ENCODE measurements at places on chromosomes 3 and 15.

DNA sequence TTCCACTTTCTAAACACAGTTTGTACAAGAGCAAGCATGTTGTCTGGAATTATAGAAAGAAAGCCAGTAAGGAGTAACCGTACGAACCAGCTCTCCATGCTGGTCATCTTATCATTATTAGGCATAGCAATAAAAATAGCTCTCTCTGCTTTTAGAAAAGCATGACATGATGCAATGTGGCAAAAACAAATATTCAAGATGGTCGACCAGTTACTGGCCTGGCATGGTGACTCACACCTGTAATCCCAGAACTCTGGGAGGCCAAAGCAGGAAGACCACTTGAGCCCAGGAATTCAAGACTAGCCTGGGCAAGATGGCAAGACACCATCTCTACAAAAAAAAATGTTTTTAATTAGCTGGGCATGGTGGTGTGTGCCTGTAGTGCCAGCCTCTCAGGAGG is 2.6 kb upstream of the MAP4 start:
- DNase-seq, result no peak

- no peak for DNase-seq
Measured at GRCh38 chr15:63801171-63801570, 32.6 kb downstream of the HERC1 start.

- no peak for DNase-seq
Measured at GRCh38 chr3:47003461-47004368, 24.2 kb downstream of the NBEAL2 start.

DNA sequence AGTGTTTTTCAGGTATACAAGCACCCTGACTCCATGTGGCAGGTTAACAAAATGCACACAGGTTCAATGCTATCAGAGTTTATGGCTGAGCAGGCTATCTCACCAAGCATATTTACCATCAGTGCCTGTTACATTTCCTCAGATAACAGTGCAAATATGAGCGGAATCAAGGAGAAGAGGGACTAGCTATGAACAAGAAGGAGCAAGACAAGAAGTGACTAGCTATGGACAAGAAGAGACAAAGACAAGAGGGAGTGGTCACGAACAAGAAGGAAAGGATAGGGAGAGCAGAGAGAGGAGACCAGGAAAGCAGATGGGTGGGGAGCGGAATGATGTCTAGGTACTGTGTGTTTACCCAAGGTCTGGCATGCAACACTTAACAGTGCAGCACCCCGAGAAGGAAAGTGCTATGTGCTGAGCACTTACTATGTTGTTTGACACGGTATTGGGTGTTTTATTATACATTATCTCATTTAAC is 8.6 kb downstream of the ILDR1 start:
- DNase-seq, result no peak

GRCh38 chr3:179606534-179607085 is 2.0 kb downstream of the NDUFB5 start:
- no peak for DNase-seq

DNA sequence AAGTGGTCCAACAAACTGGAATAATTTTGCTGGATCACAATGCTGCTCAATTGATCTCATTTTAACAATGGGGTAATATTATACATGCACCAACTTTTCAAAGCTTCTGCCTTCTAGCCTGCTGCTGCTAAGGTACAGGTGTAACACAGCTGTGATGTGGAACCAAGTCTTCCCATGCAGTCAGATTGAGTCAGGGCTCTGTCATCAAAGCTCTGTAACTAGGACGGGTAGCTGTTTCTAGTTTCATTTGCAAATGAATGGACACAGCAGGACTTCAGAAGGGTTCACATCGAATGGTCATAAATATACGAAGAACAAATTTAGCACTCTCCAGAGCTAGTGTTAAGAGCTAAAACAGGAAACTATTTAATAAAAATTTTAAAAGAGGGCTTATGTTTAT is 189.2 kb downstream of the USP13 start:
- DNase-seq, result no peak

DNA sequence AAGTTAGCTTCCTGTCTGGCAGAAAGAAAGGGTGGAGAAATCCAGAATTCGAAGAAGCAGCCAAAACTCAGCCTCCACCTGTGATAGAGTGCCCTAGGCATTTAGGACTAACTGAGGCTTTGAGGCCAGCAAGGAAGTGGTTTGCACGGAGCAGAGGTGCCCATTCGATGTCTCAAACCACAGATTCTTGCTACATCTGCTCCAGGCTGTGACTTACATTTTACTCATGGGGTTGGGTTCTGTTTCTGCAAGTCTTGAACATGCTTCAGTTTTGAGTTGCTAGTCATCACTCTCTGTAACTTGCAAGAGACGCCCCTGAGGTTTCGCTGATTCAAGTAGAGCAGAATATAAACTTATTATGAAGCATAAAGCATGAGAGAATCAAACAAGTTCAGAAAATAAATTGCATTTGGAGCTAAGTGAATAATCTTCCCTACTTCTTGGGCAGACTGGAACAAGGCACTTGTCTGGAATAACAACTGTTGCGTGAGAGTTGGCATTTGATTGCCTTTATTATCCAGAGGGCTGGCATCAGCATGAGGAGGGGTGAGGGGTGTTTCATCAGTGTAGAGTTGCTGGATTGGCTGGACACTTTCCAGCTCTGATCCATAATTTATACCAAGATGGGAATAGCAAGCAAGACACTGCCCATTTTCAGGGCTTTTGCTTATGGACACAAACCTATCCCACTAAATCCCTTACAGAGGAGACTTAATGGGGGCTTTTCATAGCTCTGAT is 256.5 kb downstream of the AGBL1 start:
- no peak for DNase-seq

DNA sequence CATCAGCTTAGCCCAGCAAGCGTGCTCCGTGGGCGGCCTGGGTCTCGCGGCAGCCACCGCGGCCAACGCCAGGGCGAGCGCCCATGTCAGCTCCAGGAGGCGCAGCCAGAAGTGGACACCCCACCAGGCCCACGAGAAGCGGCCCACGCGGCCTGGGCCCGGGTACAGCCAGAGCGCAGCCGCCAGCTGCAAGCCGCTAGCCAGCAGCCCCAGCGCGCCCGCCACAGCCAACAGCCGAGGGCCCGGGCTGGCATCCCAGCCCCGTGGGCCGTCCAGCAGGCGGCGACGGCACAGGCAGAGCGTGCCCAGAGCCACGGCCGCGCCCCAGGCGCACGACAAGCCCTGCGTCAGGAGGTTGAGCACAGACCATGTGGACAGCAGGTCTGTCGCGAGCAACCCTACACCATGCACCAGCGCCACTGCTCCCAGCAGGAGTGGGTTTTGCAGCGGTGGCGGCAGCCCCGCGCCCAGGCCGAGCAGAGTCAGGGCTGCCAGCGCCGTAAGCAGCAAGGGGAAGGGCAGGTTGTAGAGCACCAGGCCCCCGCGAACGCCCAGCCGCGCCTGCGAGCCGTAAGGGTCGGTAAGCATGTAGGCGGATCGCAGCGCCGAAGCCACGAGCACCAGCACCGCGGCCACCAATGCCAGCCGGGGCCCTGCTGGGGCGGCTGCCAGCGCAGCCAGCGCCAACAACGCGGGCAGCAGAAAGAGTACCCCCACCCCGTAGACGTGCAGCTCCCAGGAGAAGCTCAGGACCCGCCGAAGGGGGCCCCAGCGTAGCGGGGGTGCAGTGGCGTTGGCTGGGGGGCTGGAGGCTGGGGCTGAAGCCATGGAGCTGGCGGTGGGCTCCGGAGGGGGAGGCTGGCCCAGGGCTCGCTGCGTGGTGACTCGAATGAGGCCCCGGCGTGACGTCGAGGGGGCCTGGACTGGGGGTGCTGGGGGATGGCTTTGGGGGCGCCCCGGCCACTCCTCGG is 4.9 kb downstream of the PRRT3 start:
- DNase-seq, result no peak

DNA sequence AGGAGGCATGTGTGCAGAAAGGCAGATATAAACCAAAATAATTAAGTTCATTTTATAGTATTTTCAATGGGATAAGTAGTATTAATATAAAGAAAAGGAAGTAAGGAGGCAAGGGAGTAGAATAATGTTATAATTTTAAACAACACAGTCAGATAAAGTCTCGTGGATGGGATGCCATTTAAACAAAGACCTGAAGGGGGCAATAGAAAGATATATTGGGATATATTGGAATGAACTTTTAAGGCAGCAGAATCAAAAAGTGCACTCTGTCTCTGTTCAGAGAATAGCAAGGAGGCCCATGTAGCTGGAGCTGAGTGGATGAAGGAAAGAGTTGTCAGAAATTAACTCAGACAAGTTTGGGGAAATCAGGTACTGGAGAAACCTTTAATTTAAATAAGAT is 158.7 kb downstream of the CGGBP1 start:
- no peak for DNase-seq

DNA sequence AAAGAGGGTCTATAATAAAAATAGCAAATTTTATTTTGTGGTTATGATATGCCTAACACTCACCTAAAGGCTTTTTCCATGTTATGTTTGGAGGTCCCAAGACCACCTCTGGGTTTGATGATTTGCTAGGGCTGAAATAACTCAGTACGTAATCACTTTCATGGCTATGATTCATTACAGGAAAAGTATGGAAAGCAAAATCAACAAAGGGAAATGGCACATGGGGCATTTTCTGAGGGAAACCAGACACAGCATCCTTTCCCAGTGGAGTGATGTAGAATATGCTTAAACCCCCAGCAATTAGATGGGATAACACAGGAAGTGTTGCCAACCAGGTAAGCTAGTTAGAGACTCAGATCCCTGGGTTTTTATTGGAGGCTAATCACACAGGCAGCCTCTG is 701.6 kb upstream of the CBLB start:
- DNase-seq, result no peak

GRCh38 chr3:23385327-23385726 is 182.2 kb downstream of the UBE2E2 start:
- no peak for DNase-seq

All from naive thymus-derived CD4-positive, alpha-beta T cell (primary cell).